ENCODE measurements at places on chromosomes 5 and 9.

GRCh38 chr5:113058706-113059226 is 82.2 kb downstream of the DCP2 start:
- DNase-seq = no peak

DNA sequence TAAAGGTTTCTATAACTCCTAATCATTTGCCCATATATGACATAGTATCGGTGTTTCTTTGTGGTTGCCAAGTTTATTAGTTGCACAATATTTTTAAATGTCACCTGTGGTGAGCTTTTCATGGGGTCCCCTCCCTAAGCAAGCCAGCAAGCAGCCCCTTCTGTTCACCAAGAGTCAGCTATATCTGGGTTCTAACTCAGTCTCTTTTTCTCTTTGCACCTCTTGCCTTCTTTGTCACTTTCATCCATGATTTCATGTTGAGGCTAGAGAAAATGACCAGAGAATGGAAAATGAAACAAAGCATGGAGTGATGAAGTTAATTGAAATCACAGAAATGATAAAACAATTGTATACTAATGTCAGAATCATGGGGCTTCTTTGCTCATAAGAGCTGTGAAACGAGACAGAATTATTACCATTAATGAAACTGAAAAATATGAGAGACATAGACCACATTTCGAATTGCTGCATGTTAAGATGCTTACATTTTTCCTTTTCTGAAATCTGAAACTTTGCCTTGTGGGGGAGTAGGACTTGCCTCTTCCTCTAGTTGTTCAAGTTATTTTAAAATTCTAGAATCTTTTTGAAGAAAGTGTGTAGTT is 75.7 kb downstream of the CAMK4 start:
- no peak for DNase-seq

DNA sequence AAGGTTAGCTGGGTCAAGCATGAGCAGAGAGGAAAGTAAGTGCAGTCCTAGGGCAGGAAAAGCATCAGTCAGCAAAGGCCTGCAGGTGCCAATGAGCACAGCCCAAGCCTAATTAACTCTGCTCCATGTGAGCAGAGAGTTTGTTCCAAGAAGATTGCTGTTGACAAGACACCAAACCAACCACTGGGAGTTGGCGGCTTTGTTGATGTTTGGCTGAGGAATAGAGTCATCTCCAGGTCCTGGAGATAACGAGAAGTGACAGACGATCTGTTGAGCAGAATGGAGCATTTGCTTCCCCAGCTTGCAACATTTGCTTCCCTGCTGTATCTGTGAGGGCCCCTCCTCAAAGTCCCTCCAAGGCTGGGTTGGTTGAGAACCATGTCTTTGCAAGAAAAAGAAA is 68.2 kb downstream of the FAM114A2 start:
- DNase-seq = no peak

DNA sequence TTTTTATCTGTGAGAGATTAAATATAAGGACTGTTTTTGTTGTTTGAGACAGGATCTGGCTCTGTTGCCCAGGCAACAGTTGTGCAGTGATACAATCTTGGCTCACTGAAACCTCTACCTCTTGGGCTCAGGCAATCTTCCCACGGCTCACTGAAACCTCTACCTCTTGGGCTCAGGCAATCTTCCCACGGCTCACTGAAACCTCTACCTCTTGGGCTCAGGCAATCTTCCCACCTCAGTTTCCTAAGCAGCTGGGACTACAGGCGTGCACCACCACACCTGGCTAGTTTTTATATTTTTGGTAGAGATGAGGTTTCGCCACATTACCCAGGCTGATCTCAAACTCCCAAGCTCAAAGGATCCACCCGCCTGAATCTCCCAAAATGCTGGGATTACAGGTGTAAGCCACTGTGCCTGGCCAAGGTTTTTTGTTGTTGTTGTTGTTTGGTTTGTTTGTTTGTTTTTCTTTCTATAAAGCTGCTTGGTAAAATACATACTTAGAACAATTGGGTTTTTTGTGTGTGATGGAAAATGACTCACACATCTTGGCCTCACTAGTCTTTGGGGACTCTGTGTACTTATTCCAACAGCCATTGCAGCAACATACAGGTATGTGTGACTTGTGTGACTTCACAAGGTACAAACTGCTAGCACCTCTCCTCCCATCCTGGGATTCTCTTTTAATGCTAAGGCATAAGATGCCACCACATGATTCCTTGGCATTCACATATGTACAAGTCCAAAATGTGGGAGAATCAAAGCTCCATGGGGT is 36.5 kb upstream of the RASA1 start:
- no peak for DNase-seq

GRCh38 chr9:35335164-35335563 is 154.7 kb upstream of the RUSC2 start:
- DNase-seq = no peak

- DNase-seq = no peak
Observed at GRCh38 chr9:6229619-6230018, 14.0 kb downstream of the IL33 start.

GRCh38 chr5:78497573-78498533 is 137.4 kb downstream of the SCAMP1 start:
- DNase-seq = no peak

GRCh38 chr5:167732499-167732898 is 558.9 kb upstream of the WWC1 start:
- no peak for DNase-seq

DNA sequence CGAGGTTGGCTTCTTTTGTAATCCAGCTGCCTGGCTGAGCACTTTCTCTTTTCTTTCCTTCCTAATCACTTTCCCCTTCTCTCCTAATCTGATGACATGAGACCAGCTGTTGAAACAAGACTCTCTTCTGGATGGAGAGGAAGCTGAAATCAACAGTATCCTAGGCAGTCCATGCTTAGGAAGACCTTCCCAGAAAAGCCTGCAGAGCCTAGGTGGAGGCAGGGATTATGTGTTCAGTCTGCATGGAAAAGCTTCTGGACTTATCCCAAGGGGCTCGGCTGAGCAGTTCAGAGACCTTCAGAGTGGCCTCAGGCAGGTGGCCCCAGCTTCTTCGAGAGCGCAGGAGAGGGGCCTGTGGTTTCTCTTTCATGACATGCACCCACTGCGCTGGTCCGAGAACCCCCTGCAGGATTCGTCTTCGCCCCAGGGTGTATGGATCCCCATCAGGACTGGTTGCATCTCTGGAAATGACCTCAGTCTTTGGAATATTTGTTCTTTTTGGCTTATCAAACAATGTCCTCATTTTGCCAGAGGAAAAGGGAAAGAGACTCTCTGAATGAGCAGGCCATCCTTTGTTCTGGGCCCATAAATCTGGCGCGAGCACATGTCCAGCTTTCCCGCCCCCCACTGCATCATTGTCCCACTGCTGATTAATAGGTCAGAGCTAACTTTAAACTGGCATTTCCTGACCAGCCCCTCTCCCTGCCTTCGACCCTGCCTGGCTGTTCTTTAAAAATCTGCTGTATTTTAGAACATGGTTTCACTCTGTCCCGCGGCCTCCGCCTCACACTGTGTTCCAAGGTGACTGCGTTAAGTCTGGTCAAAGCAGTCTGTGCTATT is 177.9 kb upstream of the KLF4 start:
- DNase-seq = no peak

DNA sequence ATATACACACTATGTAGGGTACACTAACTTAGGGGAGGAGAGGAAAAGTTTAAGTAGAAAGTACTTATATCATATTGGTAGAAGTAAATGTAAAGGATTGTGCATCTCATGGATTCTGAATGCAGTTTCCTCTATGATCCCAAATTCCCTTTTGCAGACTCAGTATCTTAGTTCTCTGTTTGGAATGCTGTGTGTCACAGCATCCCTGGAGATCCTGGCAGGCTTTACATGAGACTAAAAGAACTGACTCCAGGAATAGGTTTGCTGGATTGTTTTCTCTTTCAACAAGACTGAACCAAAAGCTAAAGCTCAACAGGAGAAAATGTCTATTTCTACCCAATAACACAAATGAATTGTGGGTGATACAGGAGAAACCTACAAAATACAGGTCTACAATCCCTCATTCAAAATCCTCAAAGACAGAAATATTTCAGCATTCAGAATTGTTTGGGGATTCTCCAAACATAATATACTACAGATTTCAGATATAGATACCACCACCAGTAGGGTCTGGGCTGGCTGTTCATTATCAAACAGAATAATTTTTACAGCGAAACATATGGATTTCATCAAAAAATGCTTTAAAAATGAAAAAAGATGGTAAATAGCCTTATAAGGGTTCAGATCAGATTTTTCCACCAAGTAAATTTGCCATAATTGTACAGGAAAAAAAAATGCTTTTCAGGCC is 324.7 kb upstream of the GRAMD2B start:
- DNase-seq = no peak

GRCh38 chr5:16666883-16667398 is 50.1 kb upstream of the RETREG1 start:
- no peak for DNase-seq

GRCh38 chr9:79061752-79062616 is 509.8 kb upstream of the TLE4 start:
- no peak for DNase-seq

GRCh38 chr5:91182763-91183162 is 200.4 kb downstream of the ARRDC3 start:
- no peak for DNase-seq

DNA sequence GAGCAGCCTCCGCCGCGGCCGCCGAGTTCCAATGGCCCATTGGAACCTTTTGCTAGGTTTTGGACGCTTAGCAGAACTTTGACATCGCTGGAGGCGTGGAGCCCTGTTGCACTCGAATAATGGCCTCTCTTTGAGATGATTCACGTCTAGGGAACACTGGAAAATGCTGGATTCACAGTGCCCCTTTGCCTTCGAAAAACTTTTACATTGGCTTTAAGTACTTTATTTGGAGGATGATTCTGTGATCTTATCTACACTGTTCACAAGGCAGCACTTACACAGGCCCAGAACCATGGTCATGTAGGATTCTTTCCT is 536 bp upstream of the PPIC start:
- no peak for DNase-seq

DNA sequence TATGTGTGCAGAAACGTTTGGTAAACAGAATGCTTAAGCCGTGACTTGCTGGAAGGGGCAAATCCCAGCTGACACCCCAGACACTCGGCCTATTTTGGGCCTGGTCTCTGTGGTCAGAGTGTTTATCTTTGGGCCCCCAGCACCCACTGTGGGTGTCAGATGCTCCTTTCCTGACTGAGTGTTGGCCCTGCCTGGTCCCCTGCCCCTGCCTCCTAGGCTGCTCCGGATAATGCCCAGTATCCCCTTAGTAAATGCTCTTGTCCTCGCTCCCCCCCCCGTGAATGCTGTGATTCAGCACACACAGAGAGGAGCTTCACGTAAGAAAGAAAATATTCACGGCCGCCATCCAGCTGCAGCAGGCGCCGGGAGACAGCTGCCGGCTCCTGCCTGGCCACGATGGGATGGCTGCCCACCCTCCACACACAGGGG is 11.3 kb upstream of the ANGPTL2 start:
- DNase-seq = no peak

- DNase-seq = no peak
Observed at GRCh38 chr5:151051931-151052608, 28.8 kb downstream of the TNIP1 start.

GRCh38 chr5:58064801-58065200 is 395.1 kb downstream of the PLK2 start:
- no peak for DNase-seq

- no peak for DNase-seq
Observed at GRCh38 chr5:41575110-41575779, 64.8 kb upstream of the PLCXD3 start.

DNA sequence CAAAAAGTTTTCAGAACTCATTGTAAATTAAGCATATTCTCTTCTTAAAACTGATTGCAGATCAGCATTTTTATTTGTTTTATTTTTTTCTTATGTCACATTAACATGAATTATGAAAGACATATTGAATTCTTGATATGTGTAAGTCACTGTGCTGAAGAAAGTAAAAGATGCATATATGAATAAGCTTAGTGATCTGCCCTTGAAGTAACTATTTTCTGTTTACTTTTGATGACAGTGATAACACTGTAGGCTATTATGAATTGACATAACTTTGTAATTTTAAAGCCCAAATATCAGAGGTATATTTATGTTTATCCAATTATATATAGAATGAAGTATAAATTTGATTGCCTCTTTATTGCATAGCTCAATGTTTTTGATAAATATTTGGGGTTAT is 8.8 kb downstream of the PRR16 start:
- DNase-seq = no peak

DNA sequence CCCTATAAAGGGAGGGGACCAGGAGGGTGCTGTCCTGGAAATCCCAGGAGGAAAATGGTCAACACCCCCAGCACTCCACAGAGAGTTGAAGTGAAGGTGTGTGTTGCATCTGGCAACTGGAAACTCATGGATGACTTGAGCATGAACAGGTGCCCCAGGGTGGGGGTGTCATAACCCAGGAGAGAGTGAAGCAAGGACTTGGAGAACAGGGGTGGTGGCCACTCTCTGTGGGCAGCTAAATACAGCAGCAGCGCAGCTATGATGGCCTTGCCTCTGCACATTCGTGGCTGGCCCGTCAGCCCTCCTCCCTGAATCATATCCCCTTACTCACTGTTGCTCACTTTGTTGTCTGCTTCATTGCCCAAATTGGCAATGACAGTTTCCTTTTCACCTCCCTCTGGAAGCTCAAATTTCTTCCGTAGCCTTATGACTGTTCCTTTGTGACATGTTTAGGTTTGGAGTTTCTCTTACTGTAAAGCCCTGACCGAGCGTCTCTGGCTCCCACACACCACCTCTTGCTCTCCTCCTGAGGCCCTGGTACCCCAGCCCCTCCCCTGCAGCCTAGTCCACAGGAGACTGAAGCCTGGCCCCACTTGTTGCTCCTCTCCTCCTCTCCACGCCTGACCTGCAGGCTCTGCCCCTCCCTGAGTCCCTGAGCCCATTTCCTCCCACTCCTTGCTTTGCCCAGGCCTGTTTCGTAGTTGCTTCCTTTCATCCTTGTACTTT is 185.8 kb downstream of the CD180 start:
- no peak for DNase-seq

GRCh38 chr9:128081056-128081455 is 13.0 kb downstream of the SLC25A25 start:
- no peak for DNase-seq

DNA sequence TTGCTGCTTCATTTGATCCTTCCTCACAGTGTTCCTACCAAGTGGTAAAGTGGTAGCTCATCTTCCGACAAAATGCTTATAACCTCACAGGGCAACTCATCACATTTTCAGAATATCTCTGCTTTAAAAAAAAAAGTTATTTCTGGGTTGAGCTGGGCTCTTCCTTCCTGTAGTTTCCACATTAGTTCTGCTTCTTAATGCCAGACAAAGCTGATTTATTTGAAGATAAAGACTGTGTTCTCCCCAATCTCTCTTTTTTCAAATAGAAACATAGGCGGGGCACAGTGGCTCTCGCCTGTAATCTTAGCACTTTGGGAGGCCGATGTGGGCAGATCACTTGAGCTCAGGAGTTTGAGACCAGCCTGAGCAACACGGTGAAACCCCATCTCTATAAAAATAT is 273.1 kb downstream of the ACTL7B start:
- no peak for DNase-seq

GRCh38 chr9:98709968-98710965 is 1.5 kb upstream of the GABBR2 start:
- DNase-seq = no peak

GRCh38 chr9:116059466-116059865 is 94.1 kb upstream of the PAPPA start:
- DNase-seq = no peak
